Activated T-cell treated with anti-CD3 and anti-CD28 coated beads, Interleukin-2, amount 50 U/mL, for 1 hour (primary cell): ENCODE measurements at places on chromosomes 1 and 21.

DNA sequence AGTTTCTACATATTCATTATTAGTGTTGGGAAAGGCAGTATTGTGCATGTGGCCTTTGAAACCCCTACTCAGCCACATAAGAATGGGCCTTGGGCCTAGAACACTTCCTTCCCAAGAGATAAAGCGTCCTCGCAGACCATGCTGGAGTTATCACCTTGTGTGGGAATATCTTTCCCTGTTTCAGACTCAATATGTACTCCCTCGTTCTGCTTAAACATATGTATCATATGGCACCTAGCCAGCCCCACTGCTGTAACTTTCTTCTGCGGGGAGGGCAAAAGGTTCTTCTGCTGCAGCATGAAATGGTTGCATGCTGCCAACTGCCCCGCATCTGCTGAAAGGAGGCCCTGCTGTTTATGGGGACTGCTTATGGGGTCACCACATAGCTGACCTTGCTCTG lies 92.0 kb downstream of the CRB1 start:
- DNase-seq: no peak

- no peak for DNase-seq
Measured at GRCh38 chr1:232477728-232478127, 152.2 kb downstream of the SIPA1L2 start.

GRCh38 chr1:53134042-53134485 lies 8.4 kb downstream of the SLC1A7 start:
- no peak for DNase-seq

DNA sequence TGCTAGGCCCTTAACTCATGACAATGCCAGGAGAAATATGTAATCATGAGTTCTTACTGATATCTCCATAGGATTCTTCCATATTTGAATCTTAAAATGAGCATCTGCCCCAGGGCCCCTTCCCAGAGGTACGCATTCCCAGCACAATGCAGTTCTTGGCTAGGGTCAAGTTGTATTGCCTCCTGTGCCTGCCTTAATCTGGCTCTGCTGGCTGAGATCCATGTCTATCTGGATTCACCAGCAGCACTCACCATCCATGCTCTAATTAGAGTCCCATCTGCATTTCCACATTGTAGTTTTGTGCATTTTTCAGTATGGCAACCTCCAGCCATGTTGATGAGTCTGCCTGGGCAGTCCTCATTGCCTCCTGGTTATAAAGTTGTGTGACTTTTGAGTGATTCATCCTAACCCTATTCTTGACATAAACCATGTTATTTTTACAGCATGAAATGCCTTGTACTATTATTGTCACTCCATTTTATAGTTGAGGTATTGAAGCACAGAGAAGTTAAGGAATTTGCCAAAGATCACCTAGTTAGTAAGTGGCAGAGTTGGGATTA lies 55.9 kb downstream of the CAMSAP2 start:
- no peak for DNase-seq

DNA sequence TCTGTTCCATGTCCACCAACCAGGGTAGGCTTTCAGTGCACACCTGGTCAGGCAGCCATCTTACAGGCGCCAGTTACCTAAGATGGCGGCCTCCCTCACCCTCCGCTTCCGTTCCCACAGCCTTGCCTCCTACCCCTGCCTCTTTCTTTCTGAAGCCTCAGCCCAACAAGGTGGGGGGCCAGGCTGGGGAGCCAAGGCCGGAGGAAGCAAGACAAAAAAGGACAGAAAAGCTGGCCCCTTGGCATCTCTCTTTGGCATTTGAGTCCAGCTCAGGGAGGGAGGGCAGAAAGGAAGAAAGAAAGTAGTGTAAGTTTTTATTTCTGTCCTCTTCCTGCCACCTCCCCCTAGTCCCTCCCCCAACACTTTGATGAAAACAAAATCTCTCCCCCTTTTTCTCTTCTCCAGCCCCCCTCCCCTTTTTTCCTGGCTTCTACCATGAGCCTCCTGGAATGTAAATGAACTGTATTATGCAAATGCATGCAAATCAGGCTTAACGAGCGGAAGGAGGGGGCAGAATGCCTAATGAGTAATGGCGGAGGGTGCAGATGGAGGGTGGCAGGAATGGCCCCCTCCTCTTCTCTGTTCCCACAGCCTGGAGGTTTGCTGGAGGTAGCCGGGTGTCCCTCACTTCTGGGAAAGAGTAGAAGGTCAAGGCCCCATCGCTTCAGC lies 43.8 kb downstream of the RHBG start:
- DNase-seq: no peak

DNA sequence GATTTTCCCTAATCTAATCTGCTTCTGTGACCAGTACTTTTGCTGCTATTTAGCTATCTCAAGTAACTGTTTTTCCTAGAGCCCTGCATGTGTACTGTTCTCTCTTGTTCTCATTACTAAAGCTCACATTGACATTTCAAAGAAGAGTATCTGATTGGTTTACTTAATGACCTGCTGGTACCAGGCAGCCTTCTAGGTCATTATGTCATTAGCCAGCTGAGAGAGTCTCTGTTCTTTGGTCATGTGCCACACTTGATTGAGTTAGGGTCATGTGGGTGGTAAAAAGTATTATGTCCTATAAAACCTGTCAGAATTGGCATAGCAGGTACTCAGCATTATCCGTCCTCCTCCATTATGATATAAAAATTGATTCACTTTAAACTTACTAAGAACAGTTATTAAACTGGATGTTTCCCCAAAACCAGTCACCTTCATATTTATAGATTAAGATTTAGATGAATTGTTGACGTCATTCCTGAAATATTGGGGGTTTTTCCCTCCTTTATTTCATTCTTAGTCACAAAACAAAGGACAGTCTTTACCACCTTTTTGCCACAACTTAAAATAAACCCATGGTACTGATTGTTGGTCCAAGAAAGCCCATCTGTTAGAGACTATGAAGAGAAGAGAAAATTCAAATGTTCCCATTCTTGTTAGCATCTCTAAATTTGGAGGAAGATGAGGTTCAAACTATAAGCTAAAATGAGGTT lies 22.2 kb downstream of the FNDC5 start:
- DNase-seq: no peak

- peak; percentile 70 for DNase-seq
Measured at GRCh38 chr1:244450597-244451538, 841 bp downstream of the ADSS2 start.

DNA sequence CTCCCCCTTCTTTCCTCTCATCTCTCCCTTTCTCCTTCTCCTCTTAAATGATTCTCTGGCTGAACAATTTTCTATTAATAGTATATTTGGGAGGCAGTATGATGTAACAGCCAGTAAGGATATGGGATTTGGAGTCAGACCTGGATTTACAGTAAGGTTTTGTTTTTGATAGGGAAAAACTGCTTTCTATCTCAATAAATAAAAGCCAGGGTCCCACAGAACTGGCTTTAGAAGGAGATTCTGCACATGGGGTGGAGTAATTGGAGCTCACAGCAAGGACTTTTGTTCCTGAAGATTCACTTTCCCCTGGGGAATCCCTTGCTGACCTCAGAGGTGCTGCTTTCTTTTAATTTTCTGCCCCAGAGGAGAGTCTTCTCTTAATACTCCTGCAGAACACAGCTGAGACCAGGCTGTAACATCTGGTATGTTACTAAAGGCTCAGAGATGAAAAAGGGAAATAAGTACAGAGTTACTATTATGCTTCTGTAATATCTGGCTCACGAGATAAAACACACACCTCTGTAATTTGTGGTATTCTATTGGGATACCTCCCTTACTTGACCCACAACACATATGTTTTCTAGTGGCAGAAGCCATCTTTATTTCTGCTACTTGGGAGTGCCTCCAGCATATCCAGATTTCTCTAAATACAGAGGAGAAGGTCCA lies 13.4 kb downstream of the EPB41 start:
- DNase-seq: no peak

- no peak for DNase-seq
Measured at GRCh38 chr1:63922848-63923247, 149.0 kb downstream of the ROR1 start.

DNA sequence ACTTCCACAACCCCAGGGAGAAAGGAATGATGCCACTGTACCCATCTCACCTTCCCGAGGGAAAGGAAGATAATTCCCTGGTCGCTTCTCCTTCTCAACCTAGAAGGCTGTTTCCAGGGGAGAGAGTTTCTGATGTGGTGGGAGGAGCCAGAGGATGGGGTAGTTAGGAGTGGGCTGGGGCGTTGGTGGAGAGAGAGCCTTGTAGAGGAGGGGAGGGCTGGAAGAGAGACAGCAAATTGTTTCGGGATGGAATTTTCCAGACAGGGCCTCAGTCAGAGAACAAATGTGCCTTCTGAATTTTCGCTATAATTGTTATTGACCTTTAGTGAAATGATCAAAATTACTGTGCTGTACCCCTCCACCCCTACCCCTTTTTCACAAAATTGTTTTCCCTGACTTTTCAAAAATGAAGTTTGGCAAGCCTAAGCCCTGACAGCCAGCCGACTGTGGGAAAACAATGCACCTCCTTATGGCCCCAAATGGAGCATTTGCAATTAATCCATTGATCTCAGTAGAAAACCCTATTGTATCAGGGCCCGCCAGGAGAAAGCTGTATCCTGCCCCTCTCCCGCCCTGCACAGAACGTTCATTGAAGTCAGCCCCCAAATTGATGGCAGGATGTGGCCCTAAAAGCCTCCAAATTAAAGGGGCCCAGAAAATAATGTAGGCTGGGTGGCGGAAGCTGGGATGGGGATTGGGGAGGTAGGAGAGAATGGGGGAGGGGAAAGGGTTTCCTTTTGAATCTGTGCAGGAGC lies 69.1 kb upstream of the JUN start:
- no peak for DNase-seq

GRCh38 chr1:89276690-89277089 lies 4.0 kb upstream of the GBP5 start:
- no peak for DNase-seq

DNA sequence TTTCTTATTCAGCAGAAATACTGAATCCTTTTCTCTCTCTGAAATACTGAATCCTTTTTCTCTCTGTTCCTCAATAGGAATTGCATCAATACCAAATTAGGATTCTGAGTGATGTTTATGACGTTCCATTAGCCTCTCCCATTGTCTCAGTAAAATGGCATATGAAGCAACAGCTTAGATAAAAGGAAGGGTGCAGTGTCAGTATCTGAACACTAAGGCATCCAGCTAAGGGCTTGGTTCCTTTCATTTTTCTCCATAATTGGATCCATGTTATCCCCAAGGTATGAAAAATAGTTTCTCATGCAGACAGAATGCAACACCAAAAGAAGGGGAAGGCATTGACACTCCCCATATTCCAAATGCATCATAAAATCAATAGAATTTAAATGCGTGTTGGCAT lies 61.5 kb upstream of the RAVER2 start:
- DNase-seq: no peak

DNA sequence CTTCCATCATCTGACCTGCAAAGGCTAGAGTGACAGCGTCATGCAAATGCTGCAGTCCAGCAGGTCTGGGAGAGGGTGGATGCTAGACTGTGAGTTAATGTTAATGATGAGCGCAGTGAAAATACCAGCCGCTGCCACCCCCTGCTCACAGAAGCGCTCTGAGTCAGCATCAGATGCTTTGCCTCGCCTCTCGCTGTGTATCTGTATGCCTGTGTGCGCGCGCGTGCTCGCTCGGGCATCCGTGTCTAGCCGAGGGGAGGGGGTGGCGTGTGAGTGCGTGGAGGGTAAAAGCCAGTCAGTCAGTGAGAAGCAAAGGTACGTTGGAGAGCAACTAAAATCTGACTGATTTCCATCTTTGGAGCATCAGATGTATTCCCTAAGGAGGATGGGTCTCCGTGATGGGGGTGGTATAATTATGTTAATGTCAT lies 858.7 kb downstream of the USP25 start:
- no peak for DNase-seq
